Fibroblast of lung (primary cell): ENCODE measurements at places on chromosomes 1 and 21. TPM values are rescaled to one million over a fixed set of nuclear protein-coding genes. Genes with fewer than 3 reads are reported as not detected.

The NCMAP gene
- total RNA-seq: not detected in 2 replicates

GRCh38 chr1:208347191-208347590 lies 103.0 kb upstream of the PLXNA2 start:
- H3K4me3 ChIP-seq: no peak overlapping the region
- no peaks in the 10 kb centered on the region for H3K36me3 ChIP-seq
- no peak for DNase-seq
- no peak overlapping the region for H3K27ac ChIP-seq
- no peaks in the 10 kb centered on the region for H3K4me1 ChIP-seq
- H3K27me3 ChIP-seq: no peaks in the 10 kb centered on the region

The KRTAP19-6 gene
- total RNA-seq: not detected in 2 replicates

- no peak overlapping the region for H3K27ac ChIP-seq
- H3K27me3 ChIP-seq: no peaks in the 10 kb centered on the region
- no peak for DNase-seq
- H3K4me3 ChIP-seq: no peak overlapping the region
These were observed 57.4 kb downstream of the SLC35A3 start for GRCh38 chr1:100027212-100027611.

DNA sequence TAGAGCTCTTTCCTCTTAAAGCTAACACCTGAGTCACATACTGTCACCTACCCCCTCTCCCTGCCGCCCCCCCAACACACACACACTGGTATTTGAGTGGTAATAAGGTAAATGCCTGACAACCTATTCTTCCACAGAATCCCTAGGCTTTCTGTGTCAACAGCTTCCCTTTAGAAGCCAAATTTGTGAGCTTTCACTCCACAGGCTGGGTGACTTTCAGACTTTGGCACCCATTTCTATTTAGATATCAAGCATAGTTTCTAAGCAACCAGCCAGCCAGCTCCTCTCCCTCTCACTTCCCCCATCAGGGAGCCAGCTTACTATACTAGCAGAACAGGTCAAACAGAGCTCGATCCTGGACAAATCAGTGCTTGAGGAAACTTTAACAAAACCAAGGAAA lies 3.2 kb upstream of the C1orf74 start:
- DNase-seq: no peak
- H3K36me3 ChIP-seq: no peaks in the 10 kb centered on the region
- H3K27ac ChIP-seq: no peak overlapping the region
- no peaks in the 10 kb centered on the region for H3K4me1 ChIP-seq
- no peak overlapping the region for H3K4me3 ChIP-seq

- H3K4me1 ChIP-seq: no peaks in the 10 kb centered on the region
- no peak overlapping the region for H3K27ac ChIP-seq
- H3K36me3 ChIP-seq: no peaks in the 10 kb centered on the region
- no peaks in the 10 kb centered on the region for H3K27me3 ChIP-seq
These were observed 357.0 kb downstream of the TTLL7 start for GRCh38 chr1:83641796-83642443.
